ENCODE measurements at places on chromosomes 5 and 9.

- DNase-seq = no peak
These were observed 263.1 kb upstream of the COX7C start for GRCh38 chr5:86354664-86355063.

- no peak for DNase-seq
These were observed 10.2 kb upstream of the STING1 start for GRCh38 chr5:139492700-139493192.

DNA sequence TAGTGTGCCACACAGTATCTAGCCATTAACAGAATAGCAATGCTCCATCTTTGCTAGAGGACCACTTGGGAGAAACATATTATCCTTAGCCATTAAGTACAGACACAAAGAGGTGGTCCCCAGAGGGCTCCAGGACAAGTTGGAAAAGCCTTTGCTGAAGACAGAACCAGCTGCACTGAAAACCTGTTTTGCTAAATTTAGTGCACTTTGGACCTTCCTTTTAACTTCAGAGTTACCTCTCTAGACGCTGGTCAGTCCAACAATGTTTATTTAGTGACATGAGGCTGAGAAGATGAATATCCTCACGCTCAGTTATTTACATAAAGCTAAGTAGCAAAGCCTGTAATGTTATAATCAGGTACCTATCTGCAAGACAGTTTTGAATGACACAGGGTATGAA, 265.0 kb upstream of the ZNF608 start:
- DNase-seq = no peak

GRCh38 chr9:70587201-70587600, 172.7 kb upstream of the KLF9 start:
- DNase-seq = no peak

DNA sequence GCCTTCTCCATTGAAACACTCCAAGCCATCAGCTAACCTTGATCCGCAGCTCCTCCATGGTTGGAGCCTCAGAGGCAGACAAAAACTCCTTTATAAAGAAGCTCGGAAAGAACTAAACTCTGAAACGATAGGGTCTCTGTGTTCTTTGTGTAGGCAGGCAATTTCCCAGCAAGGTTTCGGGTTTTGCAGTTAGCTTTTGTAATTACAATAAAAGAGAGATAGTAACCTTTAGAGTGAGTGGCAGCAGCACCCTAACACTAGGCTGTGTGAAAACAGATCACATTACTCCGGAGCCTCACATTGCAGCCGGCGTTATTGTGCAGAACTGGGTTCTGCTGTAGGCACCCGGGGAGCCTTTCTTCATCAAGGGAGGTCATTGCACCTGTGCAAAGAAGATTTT, 115.8 kb upstream of the MAP3K1 start:
- DNase-seq = no peak

GRCh38 chr5:105952875-105953274, 1717.9 kb downstream of the EFNA5 start:
- no peak for DNase-seq

DNA sequence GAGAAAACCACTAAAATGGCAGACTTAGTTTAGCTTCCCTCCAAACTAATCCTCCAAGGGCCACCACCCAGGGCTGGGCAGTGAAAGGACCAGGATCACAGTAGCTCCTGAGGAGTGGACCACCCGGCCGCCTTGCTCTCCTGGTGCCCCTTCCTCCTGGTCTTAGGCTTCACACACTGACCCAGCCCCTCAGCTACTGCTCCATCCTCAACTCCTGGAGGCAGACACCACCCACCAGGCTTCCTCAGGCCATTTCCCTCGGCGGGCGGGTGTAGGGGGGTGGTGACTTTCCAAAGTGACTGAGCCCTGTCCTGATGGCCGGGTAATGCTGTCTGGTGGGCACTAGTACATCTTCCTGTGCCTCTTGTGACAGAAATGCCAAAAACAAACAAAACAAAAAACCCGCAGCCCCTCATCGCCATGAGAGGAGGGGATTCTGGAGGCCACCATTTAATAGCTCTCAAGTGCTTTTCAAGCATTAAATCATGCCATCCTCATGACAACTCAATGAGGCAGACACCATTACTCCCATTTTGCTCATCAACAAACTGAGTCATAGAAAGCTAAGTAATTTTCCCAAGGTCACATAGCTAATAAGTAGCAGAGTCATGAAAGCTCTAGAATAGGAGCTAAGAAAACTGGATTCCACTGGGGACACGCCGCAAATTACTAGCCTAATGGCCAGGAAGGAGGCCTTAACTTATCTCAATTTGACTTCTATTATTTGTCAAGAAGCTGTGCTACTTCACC, 91.3 kb upstream of the LRRTM2 start:
- DNase-seq = no peak

- no peak for DNase-seq
These were observed 196.1 kb downstream of the ANXA1 start for GRCh38 chr9:73347720-73348119.

- no peak for DNase-seq
These were observed 134.4 kb upstream of the IER5L start for GRCh38 chr9:129312251-129313122.

All from Right ventricle myocardium inferior (tissue), 1 donor.